ENCODE measurements at places on chromosomes 5 and 9.

DNA sequence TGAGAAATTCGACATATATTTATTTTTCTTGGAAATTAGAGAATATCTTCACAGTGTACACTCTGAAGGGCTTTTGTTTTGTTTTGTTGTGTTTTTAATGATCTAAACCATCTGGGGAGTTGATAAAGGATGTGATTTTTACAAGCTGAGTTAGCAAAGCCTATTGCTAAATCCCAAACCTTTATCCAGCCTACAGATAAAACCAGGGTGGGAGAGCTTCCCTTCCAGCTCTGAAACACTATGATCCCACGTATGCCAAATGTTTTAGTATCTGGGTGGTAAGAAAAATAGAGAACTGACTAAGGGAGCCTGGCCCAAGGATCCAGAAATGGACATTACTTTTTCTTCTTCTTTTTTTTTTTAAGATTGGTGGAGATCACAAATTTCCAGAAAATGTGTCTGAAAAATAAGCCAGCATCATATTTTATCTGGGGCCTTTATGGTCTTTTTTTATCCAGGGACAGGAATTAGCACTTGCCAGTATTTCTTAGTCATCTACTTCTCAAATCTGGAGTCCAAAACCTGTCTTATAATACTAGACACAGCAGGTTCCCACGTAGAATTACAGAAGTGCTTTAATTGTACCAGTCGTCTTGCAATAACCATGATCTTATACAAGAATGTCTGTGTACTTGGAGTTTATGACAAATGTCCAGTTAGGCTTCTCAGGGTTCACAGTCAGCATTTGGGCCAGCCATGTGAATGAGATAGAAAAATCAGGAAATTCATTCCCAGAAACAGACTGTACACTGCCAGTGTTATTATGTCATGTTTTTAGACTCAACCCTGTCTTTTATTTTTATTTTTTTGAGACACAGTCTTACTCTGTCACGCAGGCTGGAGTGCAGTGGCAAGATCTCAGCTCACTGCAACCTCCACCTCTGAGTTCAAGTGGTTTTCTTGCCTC, 290.8 kb upstream of the MPDZ start:
- no peak for DNase-seq

GRCh38 chr5:97388794-97389193, 205.7 kb upstream of the RIOK2 start:
- no peak for DNase-seq

DNA sequence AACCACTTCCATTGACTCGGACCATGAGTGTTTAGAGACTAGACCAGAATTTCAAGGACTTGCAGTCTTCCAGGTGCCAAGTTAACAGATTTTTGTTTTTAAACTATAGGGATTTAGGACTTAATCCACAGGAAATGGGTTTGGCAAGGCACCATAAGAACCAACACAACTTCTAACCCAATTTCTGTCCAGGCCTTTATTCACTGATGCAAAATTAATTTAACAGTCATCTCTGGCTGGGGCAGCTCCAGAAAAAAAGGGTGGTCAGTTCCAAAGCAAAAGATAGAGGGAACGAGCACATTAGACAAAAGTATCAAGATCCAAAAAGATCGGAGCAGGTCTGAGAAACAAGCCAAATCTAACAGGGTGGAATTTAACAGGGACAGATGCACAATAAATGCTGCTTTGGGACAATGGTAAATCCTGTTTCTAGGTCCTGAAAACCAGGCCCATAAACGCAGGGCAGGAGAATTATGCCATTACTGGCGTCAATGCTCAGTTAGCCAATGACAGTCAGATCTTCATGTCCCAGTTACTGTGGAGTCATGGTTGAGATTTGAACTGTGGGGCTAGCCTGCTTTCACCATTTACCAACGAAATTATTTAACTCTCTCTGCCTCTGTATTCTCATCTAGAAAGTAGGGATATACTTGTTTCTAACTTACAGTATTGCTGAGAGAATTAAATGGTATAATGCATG, 590.8 kb upstream of the BRINP1 start:
- DNase-seq, result no peak

DNA sequence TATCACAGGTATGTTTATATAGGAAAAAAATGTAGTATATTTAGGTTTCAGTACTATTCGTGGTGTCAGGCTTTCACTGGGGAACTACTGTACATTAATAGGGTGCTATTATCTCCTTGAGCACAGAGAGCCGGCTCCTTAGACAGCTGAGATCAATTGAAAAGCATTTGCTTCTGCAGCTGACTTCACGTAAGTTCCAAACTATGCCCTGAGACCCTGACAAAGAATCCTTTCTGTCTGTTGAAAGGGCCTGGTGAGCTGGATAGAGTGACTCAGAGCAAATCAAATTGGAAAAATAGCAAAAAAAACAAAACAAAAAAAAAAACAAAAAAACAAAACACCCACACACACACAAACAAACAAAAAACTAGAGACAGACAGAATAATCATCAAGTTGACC, 652.0 kb downstream of the MTRR start:
- no peak for DNase-seq

Measured in common myeloid progenitor, CD34-positive (primary cell).